ENCODE measurements at places on chromosomes 6 and 20.

GRCh38 chr6:97594844-97595243 is 311.8 kb upstream of the MMS22L start:
- DNase-seq, result peak; percentile 34

DNA sequence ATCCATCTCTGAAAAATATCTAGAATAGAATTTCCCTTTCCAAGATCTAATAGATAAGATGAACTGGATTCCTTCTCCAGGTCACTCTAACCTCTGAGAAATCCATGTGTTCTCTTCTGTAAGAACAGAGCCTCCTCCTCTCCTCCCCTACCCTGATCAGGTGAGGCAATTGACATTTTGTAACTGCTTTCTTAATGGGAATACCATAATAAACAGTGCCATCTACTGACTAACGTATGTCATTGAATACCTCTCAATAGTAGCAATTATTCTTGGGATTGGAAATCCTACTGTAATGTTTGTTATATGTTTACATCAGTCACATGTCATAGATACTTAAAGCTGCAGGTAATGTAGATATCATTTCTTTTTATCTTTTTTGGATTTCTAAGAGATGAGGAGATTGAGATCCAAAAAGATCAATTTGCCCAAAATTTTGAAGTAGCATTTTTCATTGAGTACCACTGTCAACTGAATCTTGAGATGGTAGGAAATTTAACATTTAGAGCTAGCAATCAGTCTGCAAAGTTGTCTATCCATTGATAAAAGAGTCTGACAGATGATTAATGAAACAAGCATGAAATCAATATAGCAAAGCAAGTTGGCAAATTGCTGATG is 365.8 kb upstream of the HSF2 start:
- DNase-seq, result peak; percentile 12

GRCh38 chr6:105209950-105210706 is 30.3 kb upstream of the POPDC3 start:
- DNase-seq, result peak; percentile 36

DNA sequence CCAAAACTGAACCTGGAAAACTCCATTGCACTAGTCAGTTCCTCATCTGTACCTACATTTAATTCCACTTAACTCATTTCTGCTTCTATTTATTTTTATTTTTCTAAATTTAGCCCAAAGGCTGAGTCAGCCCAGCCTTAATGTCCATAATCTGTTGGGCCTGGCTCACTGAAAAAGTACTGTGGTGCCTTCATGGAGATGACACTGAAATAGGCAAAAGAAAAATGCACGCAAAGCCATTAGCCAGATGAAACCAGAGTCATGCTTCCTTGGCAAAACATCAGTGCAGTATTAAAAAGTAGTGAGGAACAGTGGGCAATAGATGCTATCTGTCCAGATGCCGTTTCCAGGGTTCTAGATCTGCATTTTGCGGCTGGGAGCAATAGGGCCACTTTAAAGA is 14.7 kb upstream of the PLCB4 start:
- peak; percentile 14 for DNase-seq

- no peak for DNase-seq
Observed at GRCh38 chr6:34059136-34059731, 86.7 kb downstream of the GRM4 start.

- DNase-seq, result no peak
Observed at GRCh38 chr6:100379386-100379785, 85.3 kb downstream of the SIM1 start.

GRCh38 chr6:54929245-54929909 is 82.8 kb downstream of the FAM83B start:
- no peak for DNase-seq

- no peak for DNase-seq
Observed at GRCh38 chr20:3434232-3434631, 26.8 kb upstream of the DNAAF9 start.

- no peak for DNase-seq
Observed at GRCh38 chr6:73004231-73004630, 221.1 kb downstream of the KHDC1L start.

DNA sequence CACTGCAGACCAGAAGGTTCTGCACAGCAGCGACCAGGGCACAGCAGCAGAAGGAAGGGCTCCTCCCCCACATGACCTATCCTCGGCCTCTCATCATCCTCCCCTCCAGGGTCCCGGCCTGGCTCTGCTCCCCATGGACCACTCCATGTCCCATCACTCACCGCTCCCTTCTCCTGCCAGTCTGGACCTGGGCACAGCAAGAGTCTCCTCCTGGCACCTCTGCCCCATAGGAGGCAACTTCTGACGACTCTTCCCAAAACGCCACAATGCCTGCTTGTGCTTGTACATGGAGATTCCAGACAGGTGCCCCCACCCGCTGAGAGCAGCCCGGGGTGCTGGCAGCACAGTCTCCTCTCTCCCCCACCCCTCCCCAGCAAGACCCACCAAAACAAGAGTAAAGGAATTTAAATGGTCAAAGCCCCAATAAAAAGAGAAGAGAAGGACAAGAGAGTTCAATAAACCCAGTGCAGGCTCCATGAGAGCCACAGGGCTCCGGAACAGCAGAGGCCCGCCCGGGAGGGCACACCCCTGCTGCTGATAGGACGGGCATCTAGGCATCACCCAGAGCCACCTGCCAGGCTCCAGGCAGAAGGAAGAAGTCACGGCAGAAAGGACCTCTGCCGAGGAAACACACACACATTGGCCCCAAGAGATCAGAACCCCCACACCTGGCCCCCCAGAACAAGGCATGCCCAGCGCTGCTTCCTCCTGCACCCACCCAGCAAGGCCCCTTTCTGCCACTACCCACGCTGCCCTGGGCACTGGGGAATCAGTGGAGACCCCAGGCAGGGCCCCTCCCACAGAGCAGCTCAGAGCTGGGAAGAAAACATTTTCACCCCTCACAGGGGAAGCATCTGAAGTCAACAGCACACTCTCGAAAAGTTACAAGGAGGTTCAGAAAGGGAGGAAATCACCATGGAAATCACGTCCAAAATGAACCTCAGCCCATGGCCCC is 15.2 kb downstream of the TAF4 start:
- DNase-seq, result no peak

GRCh38 chr6:90123831-90124230 is 172.8 kb downstream of the BACH2 start:
- DNase-seq, result no peak

GRCh38 chr6:35044761-35045421 is 96.2 kb downstream of the TCP11 start:
- DNase-seq, result no peak

GRCh38 chr6:149211046-149211571 is 106.4 kb upstream of the TAB2 start:
- peak; percentile 53 for DNase-seq

DNA sequence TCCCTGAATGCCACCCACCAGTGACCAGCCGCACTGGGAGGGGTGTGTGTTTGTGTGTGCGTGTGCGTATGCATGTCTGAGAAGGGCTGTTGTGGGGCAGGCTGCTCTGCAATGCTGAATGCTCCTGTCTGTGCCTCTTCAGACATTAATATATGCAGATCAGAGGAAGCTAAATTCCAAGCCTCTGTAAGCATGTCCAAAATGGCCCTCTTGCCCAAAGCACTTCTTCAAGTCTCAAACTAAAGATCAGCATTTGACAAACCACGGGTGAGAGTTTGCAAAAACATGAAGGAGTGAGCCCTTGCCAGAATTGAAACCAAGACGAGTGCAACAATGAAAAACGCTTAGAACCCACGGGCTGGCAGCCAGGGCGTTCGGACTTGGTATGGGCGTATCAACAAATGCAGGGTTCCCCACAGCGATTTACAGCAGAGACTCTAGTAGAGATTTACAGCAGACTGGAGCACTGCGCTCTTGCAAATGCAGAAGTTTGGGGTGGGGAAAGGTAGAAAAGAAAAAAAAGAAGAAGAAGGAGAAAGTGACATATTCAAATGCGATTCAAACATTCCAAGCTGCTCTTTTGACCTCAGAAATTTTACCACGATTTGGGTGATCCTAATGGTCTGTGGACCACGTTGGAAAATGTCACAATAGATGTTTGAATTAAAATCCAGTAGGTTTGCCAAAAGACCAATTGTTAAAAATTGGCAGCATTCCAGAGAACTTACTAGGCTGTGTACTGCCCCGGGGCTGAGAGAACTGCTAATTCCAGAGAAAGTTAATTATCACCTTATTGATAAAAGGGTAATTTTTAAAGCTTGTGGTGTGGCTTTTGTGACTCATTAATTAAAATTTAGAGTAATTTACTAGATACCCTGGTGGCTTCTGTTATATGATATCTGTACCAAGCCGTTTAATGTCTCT is 3.5 kb downstream of the SCML4 start:
- DNase-seq, result no peak

GRCh38 chr20:13262302-13262650 is 41.2 kb downstream of the ISM1 start:
- DNase-seq, result no peak

DNA sequence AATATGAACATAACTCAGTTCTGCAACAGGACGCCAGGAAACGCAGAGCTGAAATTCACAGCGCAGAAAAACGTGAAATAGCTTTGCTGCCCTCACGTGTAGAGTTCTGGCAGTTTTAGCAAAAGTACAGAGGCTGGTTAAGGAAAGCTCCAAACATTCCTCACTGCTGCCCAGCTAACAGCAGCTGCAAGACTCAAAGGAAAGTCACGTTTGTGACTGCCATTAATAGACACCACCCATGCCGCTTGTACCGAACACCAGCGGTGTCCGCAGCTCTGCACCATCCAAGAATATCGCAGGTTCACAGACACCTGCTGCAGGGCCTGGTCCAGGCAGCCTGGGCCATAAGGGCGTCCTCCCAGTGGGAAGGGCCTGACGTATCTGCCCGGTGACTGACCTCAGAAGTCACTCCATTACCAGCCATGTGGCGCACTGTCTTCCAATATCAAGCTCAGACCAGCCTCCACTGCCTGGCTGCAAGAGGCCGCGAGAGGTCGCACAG is 61.4 kb downstream of the WDR27 start:
- no peak for DNase-seq

- DNase-seq, result no peak
Observed at GRCh38 chr6:151498327-151498726, 4.5 kb downstream of the CCDC170 start.

DNA sequence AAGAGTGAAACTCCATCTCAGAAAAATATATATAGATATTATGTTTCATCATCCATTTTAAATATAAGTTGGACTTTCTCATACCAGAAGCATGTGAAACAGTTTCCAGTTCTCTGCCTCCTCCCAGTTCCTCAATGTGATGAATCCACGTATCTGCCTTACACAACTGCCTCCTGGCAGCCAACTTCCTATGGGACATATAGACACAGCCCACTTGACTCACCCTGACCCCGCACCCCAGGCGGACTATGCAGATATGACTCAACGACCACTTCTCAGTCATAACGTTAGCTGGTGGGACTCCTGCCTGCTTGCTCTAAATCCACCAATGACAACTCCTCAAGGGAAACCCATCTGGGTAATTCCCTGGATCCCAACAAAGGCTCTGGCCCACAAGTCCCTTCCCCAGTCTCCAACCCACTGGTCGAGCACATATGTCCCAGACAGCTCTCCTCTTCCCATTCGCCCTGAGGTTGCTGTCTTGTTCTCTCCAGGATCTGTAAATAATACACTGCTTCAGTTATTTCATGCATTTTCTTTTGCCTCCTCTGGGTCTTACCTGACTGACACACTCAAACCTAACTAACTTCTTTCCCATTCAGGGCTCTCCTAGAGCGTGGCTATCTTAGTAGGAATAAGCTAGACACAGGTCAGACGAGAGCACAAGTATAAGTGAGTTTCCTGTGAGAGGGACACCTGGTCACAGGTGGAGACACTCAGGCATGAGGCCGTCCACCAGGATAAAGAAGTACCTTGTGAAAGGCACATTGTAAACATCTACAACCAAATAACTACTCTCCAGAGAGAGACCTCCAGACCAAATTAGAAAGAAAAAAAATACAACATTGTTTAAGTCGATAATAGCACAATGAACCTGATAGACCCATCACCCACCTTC is 548.5 kb downstream of the CD83 start:
- DNase-seq, result peak; percentile 99

DNA sequence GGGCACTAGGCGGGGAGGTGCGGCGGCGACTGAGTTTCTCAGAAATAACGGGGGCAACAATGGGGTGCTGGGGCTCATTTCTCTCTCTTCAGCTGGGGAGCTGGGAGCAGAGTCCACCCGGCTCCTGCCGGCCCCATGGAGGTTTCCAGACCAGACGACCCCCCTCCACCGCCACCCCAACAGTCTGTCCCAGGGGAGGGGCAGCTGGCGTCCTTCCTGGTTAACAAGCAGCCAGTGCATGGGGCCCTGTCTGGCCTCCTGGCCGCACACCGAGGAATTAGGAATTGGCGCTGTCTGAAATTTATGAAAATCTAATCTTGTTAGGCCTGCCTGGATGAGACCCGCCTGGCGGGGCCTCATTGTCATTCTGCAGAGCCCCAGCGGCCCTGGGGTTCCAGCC is 42.4 kb downstream of the PMEPA1 start:
- no peak for DNase-seq

- DNase-seq, result no peak
Observed at GRCh38 chr6:168167431-168168315, 88.7 kb upstream of the FRMD1 start.

GRCh38 chr6:168559574-168560098 is 118.7 kb downstream of the SMOC2 start:
- DNase-seq, result no peak

DNA sequence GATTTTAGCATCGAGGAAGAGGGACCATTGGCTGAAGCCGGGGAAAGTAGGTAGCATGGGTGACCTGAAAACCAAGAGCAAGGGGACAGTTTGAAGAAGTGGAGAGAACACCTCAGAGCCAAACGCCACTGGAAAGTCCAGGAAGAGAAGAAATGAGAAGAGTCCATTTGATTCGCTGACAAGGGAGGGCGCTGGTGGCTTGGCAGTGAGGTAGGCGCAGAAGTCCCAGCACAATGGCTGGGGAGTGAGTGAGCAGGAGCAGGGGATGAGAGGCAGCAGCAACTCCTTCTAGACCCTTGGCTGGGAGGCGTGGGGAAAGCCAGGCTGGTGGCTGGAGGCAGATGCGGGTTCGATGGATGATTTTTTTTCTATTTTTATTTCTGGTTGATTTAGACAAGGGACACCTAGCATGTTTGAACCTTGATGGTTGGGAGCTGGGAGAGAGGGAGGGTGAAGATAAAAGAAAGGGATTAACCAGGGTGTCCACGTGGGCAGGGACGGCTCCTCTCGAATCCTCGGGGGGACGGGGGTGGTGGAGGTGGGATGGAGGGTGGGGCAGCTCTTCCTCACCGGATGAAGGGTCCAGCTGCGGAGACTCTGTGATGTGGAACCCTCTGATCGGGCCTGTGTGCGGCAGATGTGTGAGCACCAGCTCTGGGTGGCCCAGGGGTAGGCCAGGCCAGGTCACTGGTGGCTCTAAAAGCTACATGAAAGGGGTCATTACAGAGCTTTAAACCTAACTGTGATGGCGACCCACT is 164.2 kb downstream of the NFATC2 start:
- no peak for DNase-seq
